GM12891 (cell line): ENCODE measurements at places on chromosomes 3 and 15.

GRCh38 chr3:15798533-15799245 lies 910 bp upstream of the ANKRD28 start:
- no peak for DNase-seq

GRCh38 chr3:17039594-17039993 lies 154.8 kb downstream of the PLCL2 start:
- DNase-seq = no peak

- no peak for DNase-seq
These were observed 4.6 kb upstream of the FBLN2 start for GRCh38 chr3:13544293-13544831.

- DNase-seq = no peak
These were observed 46.4 kb upstream of the PRICKLE2 start for GRCh38 chr3:64271631-64272030.

GRCh38 chr15:86444527-86444926 lies 364.9 kb downstream of the AGBL1 start:
- no peak for DNase-seq

DNA sequence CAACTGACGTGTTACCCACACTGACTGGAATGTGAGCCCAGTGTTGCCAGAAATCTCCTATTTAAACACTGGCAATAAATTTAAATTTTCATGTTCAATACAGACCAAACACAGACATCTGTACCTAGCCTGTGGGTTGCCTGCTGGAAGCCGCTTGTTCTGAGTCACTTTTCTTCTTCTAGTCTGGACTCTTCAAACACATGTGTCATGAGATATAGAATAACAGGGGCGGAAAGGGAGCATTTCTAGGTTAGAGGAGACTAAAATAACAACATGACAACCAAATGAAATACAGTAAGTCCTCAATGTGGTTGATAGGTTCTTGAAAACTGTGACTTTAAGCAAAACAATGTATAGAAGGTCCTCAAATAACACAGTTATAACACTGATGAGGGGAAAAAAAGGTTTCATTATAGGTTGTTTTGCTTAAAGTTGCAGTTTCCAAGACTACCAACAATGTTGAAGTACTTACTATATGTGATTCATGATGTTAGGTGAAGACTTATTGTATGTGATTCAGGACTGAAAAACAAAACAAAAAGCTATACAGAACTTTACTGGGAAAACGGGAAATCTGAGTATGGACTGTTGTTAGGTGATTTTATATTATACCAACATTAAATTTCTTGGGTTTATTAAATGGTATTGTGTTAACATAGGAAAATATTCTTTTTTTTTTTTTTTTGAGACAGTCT lies 63.1 kb downstream of the PRKAR2A start:
- DNase-seq = no peak

GRCh38 chr3:186964071-186964470 lies 33.7 kb downstream of the ST6GAL1 start:
- no peak for DNase-seq

DNA sequence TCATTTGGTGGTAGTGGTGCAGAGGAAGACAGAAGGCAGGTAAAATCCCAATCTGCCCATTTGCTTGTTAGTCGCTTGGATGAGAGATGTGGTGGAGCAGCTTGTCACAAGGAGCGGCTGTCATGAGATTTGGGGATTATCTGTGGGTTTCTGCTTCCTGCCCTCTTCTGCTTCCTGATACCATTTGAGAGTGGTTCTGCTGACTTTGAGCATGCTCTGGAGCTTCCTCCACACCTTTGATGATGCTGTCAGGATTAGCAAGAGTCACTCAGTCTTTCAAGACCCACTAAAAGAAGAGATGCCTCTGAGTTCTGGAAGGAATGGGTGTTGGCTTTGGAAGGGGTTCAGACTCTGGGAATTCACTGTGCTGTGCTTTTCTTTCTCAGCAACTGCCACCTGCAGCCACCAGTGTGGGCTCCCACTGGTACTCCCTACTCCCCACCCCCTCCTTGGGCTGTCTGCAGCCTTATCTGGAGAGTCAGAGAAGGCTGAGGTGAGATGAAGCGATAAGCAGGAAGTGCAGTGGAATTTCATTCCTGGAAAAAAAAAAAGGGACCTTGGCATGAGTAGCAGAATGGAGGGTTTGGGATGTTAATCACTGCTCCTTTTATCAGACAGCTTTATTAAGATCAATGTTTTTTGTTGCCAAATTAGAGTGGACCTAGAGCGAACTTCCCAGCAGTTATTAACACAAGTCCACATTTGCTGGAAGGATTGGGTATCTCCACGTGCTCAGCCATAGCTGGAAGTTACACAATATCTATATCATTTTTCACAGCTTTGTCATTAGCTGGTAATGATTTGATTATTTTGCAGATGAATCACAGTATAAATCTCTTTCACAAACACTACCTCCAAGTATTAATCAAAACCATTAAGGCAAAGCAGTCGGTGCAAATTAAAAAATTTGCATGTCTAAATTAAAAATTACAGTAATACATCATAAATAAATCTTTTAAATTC lies 233.0 kb upstream of the SATB1 start:
- DNase-seq = no peak
